Stimulated activated CD4-positive, alpha-beta T cell treated with anti-CD3 and anti-CD28 coated beads, Interleukin-2, amount 100 ng/mL, for 24 hours (primary cell): ENCODE measurements at places on chromosomes 2 and 18.

DNA sequence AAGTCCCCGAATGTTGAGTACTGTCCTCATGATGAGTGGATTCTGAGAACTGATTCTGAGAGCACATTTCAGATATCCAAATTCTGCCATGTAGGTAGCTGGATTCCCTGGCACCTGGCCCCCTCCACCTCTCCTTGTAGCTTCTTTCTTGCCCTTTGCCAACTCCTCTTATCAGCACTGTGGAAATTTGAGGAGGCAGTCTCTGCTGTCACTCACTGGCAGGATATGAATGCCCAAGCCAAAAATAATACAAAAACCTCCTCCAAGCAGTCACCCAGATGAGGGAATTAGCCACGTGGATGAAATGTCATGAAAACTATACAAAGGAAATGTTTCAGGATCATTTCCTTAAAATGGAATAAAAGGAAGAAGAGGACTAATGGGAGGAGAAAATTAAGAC is 276.8 kb downstream of the SETBP1 start:
- DNase-seq: no peak

- no peak for DNase-seq
Observed at GRCh38 chr2:66641685-66642084, 206.8 kb downstream of the MEIS1 start.

DNA sequence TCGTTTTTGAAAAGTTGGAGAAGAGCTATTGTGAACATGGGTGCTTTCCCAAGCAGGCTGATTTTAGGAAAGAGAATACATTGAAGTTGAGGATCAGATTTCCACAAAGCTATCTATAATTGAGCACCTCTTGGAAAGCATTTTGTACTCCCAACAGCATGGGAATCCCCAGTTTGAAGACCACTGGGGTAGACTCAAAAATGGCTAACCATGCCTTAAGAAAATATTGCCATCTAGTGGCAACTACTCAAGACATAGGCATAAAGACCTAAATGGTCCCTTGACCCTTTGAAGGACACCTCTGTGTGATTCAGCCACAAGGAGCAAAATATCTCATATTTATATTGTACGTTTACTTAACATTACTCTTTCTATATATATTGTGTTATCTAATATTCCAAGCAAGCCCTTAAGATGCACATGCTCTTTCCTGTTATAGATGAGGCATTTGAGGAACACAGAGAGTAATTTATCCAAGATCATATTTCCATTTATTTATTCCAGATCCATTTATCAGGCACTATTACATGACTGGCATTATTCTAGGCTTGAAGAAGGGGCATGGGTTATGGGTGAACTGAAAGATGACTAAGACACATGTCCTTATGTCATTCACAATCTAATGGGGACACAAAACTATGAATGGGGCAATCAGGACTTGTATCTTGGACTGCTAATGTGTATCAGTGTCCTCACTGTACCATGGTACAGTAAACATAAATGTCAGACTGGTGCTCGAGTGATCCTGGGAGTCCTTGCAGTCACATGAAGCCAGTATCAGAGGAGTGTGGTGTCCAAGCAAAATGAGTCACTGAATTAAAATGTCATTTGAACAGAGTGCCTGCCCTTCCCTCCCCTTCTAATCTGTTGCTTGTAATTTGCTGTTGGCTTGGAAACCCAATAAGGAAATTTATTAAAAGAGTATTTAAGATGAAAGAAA is 121.0 kb upstream of the XPO1 start:
- no peak for DNase-seq

- DNase-seq: no peak
Observed at GRCh38 chr2:198957181-198957580, 500.6 kb downstream of the SATB2 start.

GRCh38 chr2:68388358-68388757 is 23.3 kb downstream of the PLEK start:
- DNase-seq: no peak

GRCh38 chr18:73891572-73892421 is 255.8 kb downstream of the FBXO15 start:
- DNase-seq: no peak

- DNase-seq: no peak
Observed at GRCh38 chr2:170284205-170284604, 106.3 kb downstream of the MYO3B start.

GRCh38 chr18:10033016-10033399 is 119.2 kb downstream of the VAPA start:
- no peak for DNase-seq

GRCh38 chr2:26401739-26402541 is at the start of gene DRC1:
TSS of gene DRC1 (plus strand) at chr2:26401920. CDS start at chr2:26401990, 70 bp downstream.
- DNase-seq: no peak

GRCh38 chr2:10664652-10665051 is 25.1 kb downstream of the NOL10 start:
- DNase-seq: no peak

DNA sequence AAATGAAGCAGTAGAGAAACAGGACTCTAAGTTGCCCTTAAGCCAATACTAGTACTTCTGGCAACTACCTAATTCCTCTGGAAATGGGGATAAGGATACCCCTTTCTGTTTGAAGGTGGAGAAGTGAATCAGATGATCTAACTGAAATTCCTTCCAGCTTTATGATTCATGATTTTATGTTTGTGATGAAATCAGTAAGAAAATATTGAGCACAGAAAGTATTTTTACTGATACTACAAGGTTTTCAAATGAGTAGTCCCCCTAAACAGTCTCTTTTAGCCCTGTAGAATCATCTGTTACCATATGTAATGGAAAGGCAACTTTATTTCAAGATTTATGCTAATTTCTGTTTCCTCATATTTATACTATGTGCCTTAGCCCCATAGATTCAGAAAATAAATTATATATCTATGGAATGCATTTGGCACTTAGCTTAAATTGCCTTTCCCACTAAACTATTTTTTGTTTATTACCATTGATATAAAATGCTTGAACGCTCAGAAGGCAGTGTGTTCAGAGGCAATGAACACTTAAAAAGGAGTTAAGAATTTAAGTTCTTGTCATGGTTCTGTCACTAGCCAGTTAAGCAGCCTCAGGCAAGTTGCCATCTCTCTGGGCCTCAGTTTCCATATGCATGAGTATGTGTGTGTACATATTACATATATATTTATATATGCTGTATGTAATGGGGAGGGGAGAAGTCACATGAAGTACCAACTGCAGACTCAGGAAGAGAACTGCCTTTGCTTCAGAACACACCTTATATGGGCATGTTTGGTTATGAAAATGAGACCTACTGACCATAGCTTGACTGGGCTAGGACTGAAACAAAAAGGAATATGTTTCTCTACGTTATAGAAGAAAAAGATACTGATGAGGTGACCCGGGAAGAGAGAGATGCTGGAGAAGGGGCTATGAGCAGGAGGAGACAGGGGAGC is 97.7 kb downstream of the CDC42EP3 start:
- DNase-seq: no peak

GRCh38 chr2:183089192-183089851 is 10.8 kb downstream of the DUSP19 start:
- DNase-seq: no peak

DNA sequence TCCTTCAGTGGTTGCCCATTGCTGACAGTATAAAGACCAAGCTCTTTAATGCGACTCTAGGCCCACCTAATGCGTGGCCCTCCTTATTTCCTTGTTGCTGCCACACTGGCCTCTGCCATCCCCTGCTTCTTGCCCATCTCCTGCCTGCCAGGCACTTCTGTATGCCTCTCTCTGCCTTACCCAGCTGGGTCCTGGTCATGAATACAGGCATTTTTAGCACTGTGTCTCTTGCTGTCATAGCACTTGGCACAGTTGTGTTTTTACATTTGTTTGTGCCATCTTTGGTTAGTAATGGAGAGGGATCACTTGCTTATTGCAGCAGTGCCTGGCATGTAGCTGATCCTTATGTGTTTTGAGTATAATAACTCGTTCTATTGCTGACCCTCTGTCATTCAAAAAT is 38.7 kb downstream of the MAP4K4 start:
- no peak for DNase-seq

GRCh38 chr2:205283736-205284270 is 398.5 kb upstream of the NRP2 start:
- no peak for DNase-seq

- no peak for DNase-seq
Observed at GRCh38 chr18:59990121-59990823, 90.5 kb downstream of the PMAIP1 start.

DNA sequence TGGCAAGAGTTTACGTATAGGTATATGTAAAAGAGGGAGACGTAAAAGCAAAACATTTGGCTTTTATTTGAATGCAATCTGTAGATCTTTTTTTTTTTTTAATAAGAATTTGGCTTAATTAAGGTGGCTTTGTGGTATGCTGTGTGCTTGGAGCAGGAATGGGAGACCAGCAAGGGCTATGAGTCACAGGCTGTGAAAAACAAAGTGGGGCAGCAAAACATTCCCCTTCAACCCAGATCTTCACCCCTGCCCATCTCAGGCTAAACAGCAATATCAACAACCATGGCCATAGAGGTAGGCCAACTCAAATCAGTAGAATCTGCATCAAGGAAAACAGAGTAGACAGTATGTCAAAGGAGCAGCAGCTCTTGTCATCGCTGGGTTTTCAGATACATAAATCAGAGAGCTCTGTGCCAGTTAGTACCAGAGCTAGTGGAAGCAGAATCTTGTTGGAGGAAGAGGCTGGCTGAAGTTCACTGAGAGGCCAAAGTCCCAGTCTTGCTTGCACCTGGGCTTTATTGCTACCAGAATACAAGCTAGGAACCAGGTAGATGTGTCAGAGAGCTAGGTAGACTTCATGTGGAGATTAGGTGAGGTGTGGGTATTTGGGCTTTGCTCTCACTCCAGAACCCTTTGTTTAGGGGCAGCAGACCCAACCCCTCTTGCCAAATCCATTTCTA is 191.5 kb upstream of the FANCL start:
- DNase-seq: no peak

DNA sequence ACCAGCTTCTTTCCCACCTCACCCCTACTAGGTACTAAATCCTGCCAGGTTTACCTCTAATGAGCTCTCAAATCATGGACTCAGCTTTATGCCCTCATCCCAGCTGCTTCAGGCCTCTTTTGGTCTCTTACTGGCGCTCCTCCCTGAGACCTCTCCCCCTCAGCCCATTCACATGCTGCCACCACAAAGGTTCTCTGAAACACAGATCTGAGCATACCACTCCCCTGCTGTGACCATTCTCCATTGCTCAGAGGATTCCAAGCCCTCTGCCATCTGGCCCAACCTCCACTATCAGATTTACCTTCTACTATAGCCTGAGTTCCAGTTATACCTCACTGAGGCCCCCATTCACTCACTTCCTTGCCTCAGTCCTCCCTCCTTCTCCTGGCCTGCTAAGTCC is 174.8 kb downstream of the ANKRD44 start:
- DNase-seq: no peak

GRCh38 chr2:7375901-7376300 is 458.7 kb downstream of the RNF144A start:
- DNase-seq: no peak

DNA sequence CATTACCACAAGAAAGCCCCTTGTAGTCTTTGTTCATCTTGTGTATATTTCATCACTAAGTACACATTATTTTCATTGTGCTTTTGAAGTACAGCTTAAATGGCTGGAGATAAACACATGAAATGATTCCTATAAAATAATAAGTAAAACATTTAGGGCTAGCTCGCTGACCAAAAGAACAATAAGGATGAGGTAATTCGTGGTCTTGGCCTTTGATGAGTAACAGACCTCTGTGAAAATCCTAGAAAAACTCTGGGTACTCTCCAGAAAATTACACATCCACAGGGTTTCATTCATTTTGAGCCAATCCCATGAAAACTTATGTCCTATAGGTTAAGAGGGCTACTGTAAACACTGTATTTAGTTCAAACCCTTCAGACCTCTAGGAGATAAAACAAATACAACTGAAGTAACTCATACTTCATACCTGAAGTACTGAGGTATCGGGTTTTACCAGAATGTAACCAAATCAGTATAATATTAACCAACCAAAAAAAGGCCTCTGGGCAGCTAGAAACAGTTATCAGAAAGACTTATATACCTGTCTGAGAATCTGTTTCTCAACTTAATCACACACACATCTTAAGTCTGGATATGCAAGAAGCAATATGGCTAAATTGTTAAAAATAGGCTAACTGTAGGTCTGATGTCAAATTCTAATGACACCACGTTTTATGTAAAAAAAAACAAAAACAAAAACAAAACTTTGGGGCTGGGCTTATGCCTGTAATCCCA is 31.0 kb downstream of the CFAP36 start:
- DNase-seq: no peak
